ENCODE measurements at places on chromosomes 5 and 9.

- DNase-seq = no peak
Observed at GRCh38 chr5:131627207-131627865, 7.7 kb downstream of the RAPGEF6 start.

DNA sequence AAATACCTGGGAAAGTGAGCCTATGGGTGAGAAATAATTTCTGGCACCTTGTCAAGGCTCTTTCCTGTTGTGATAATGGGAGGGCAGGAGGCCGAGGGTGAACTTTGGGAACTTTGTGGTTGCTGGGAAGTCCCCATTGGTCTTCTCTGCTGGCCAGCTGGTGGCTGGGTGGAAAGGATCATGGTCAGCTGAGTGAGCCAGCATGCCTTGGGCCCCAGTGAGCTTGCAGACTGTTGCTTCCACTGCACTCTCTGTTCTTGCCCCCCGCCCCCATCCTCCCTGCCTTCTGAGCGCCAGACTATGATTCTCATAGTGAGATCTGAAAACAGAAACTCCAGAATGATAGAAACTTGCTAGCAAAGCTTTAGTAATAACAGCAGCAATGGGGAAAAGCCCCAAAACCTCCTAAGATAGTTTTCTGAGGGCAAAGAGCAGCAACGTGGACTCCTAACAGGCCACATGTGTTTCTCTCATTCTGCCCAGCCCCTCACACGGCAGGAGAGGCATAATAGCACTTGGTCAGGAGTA, 139.2 kb upstream of the SMARCA2 start:
- no peak for DNase-seq

DNA sequence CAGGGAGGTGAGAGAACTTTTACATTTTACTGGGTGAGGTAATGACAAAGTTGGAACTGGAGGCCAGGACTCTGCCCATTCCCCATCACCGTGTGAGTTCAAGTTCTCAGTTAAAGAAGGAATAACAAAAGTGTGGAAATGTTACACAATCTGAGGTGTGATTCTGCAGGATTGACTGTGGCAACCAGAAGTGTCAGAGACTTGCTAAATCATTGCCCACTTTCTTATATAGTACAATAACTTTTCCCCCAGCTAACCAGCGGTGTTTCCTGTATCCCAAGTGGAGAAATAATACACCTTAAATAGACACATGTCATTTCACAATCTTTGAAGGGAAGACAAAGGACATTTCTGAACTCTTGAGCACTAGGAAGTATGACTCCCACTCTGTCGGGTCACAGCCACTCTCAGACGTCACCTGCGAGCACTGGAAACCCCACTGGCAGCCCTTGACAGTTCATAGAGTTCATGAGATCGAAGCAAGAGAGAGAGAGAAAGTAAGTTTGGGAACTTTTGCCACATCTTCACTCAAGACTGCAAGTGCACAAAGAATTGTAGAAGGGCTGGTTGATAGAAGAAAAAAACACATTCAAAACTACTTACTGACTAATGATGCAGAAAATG, 28.4 kb downstream of the PAX5 start:
- no peak for DNase-seq

DNA sequence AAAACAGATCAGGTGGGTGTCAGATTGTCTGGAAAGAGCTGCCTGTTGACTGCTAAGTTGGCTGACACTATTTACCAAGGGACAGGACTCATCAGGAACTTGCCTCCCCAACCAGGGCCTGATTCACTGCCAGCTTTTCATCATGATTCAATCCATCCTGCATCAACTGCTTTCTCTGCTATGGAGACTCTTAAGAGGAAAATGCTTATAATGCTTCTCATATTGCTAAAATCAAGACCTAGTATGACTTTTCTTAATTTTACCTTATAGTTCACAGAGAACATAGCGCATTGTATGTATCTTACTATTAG, 21.3 kb downstream of the HTR4 start:
- DNase-seq = no peak

GRCh38 chr9:70260007-70260443, 1.2 kb downstream of the SMC5 start:
- DNase-seq = no peak

DNA sequence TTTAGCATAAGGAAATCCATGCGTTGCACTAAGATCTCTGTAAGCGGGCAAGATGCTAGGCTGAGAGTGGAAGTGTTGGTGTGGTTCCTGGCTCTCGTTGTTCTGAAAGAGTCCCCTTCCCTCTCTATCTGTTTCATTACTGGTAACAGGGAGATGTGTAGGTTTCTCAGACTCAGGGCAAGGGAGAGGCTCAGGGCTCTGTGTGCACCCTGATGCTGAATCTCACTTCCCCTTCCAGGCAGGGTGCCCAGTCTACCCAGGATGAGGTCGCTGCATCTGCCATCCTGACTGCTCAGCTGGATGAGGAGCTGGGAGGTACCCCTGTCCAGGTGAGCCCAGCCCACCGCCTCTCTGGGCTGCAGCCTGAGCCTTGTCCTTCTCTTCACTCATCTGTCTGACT, 45.7 kb downstream of the STOM start:
- no peak for DNase-seq

DNA sequence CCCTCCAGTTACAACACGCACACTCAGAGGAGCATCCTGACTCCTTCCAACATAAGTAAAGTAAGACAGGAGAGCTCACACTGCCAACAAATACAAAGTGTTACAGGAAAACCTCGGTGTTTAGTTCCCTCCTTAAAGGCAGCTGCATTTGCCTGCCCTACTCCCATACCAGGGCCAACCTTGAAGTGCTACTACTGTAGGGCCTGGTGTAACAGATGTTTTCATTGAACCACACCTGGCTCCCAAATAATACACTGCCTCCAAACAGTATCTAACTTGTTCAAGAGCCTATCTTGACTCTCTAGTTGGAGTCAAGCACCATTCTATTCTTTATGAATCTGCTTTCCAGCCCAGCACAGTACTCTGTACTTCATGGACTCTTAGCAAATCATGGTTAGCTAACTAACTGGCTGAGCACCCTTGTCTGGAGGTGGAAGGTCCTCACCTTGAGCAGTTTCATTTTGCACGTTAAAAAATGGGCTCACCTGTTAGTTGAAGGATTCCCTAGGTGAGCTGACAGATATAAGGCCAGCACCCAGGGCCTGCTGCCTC, 34.6 kb downstream of the TTC39B start:
- DNase-seq = no peak

- DNase-seq = no peak
Observed at GRCh38 chr5:150046031-150046430, 40.3 kb downstream of the CSF1R start.

GRCh38 chr5:111461934-111462333, 50.4 kb downstream of the STARD4 start:
- no peak for DNase-seq

DNA sequence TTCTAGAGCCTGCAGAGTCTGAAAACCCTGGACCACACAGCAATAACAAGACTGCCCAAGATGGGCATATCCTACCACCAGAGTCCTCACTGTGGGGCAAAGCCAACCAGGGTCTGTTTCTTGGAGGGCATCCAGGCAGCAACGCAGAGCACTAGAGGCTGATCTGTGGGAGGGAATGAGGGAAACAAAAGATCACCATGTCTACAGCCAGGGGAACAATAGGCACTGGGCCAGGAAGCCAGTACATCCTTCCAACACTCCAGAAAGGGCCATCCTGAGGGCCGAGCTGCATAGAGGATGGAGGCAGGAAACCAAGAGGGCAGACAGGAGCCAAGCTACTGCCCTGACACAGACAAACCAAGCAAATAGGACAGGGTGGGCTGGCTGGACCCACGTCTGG, 416.1 kb upstream of the IRX4 start:
- no peak for DNase-seq

DNA sequence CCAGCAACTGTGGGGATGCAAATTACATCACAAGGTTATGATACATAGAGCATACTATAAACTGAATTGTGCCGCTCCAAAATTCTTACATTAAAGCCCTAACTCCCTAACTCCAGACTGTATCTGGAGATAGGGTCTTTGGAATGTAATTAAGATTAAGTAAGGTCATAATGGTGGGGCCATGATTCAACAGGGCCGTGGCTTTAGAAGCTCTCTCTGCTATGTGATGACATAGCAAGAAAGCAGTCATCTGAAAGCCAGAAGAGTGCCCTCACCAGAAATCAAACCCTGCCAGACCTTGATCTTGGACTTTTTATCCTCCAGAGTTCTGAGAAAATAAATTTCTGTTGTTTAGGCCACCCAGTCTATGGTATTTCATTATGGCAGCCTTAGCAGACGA, 123.9 kb downstream of the FBXL17 start:
- no peak for DNase-seq

DNA sequence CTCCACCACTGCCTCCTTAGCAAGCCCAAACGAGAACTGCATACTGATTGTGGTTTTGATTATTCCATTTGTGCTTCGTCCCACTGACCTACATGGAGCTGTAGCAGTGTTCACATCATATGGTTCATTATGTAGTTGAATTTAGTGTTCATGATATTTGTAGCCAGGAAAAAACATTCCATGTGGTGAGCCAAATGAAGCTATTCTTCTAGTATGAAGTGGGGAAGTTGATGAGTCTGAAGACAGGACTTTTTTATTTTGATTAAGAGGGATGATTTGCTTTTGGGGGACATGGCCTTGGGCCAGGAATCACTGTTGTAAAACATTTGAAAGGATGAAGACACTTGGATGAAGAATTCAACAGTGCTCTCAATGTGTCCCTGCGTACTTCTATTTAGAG, 192.9 kb upstream of the SLC27A6 start:
- DNase-seq = no peak

GRCh38 chr9:122128007-122128968, 31.3 kb downstream of the NDUFA8 start:
- no peak for DNase-seq

DNA sequence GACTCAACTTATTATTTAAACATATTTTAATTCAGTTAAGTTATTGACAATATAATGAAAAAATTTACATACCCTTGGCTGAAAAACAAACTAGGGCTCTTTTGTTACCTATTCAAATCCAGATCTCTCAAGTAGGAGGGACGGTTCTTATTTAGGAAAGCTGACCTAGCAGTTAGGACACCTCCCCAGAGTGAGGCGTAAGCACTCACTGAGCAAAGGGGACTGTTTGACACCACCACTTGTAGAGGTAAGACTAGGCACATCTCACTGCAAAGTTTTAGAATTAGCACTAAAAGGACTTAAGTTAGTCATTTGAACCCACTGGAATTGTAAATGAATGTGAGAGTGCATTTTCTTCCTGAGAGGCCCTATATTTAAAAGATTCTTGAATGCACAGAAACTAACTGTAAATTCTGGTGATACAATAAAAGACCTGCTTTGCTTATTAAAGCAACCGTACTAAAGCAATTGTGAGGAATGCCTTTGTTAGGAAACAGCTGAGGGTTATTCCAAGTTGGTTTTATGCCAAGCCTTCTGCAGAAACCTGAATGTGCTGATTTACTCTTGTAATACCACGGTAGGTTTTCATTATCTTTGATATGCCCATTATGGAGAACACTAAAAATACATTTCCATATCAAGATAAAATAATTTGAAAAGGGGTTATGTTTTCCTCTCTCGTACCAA, 16.2 kb downstream of the HACD4 start:
- no peak for DNase-seq

DNA sequence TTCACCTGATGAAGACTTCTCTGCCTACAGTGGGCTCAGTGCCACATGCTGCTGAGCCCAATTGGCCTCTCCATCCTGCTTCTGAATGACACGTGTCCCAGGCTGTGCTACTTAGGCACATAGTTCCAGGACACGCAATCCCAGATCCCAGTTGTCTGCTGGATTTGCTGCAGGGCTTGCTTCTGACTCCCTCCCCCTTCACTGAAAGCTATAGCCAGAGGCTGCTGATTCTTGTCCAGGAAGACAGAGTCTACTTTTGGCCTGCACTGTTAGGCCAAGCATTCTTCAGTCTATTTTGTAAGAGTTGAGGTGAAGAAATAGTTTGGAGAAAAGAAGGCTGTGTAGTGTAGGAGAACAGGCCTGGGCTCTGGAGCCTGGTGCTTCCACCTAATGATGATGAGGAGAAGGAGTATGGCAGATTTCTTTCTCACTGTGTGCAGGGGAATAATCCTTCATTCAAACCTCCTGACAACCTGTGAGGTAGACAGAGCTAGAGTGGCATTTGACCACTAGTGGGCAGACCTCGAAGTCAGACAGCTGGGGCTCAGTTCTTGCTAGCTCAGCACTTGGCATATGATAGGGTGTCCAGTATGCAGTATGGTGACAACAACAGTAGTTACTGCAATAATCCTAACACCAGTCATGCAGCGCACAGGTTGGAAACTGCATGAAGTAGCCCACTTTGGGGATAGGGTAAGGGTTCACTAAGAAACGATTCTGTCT, 19.5 kb upstream of the ASPN start:
- no peak for DNase-seq

DNA sequence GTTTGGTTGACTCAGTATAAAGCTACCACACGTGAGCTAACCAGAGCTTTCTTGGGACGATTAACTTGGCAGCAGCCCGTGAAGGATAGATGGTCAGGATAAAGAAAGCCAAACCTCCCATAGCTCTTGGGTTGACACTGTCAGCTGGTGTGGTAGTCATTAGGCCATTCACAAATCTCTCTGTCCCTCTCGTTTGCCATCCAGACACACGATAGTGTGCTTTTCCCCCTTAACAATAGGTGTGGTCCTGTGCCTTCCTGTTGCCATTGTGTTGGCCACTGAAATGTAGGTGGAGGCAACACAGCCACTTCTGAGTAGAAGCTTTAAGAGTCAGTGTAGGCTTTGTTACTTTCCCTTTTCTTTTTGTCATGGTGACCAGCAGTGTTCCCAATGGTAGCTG, 11.7 kb downstream of the OR13J1 start:
- DNase-seq = no peak

DNA sequence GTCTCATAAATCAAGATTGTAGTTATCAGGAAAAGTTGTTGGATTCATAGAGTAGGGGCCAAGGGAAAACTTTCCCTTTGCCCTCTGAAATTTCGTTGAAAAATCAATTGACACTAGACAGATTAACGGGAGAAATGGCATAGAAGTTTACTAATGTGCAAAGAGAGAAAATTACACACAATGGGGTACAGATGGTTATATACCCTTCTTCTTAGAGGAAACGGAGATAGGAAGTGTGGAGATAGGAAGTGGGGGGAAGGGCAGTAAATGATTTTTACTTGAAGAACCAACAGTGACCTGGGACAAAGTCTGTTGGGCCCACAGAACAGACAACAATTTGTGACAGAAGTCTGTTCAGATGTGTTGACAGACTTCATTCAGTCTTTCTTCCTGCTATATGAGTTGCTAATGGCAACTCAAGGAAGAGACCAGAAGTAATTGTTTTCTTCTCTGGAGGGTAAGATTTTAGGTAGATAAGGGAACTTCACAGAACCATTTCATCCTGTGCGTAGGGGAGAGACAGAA, 177.9 kb downstream of the C9orf152 start:
- no peak for DNase-seq

DNA sequence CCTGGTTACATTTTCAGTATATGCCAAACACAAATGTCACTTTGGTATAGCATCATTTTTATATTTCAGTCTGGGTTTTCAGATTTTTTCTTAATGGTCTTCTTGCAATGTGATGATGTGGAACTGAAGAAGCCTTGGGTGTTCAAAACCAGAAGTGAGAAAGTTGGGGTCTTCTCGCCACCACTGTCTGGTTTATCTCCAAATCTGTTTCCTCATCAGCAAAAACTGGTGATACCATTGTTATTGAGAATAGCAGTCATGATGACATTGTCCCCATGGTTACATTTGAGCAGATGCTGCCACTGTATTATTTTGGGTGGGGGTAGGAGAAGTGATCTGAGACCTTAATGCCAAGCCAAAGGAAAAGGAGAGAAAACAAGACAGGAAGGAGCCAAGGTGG, 85.9 kb upstream of the MAP3K1 start:
- DNase-seq = no peak

- DNase-seq = no peak
Observed at GRCh38 chr9:92499701-92500100, 17.4 kb upstream of the ASPN start.
